ENCODE measurements at places on chromosomes 4 and X.

- no peak for DNase-seq
These were observed 4.3 kb upstream of the TSPAN5 start for GRCh38 chr4:98662626-98663225.

DNA sequence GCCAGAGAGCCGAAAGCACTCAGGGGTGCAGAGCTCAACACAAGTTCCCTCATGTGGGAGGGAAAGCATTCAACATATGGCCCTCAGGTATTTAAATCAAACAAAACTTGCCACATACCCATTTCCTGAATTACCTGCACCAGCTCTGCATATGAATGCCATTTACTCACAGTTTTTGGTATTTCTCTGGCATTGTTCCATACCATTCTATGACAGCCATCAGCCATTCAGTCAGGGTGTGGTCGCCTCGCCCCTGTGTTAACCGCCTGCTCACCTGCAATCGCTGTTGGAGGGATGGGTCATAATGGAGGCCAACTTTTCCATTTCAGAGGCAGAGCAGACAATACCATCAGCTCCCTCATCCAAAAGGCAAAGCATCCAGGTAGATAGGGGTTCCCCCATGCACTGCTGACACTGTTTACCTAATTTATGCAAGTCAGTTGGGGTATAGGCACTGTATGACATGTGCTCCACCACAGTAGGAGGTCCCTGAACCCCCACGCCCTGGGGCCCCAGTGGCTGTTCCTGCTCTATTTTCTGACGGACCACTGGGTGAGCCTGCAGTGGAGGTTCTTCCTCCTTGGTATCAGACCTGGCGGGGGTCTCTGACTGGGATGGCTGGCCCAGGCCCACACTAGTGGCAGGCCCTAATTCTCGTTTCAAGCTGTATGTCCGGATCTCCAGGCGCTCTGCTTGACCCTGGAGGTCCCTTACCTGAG is 227.1 kb downstream of the ADGRL3 start:
- no peak for DNase-seq

DNA sequence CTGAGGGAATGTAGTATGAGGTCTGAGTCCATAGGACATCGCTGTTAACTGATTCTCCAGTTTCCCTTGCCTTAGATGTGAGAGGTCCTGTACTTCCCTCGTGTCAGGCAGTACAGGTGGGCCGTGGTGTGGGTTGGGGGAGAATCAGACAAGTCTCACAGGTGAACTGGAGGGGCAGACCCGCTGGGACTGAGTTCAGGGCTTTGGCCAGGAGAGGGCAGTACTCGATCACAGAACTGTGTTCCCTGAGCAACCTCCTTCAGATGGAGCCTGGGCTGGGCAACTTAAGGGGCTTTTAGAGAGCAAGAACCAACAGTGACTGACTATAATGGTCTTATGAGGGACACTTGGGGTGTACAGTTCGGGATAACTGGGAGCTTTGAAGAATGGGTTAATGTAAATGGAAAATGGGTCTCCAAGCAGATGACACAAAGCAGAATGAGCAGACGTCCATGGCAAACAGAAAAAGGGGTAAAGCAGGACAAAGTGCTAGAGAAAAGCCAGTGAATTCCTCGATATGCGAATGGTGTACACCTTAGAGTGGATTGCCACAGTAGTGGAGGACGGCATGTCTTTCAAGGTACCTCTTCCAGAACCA is 83.6 kb downstream of the CCNG2 start:
- DNase-seq: peak; percentile 18

GRCh38 chrX:19739683-19740082 is 147.7 kb downstream of the SH3KBP1 start:
- DNase-seq: peak; percentile 70

- DNase-seq: no peak
These were observed 154.6 kb downstream of the EPHA5 start for GRCh38 chr4:65515646-65516045.

- DNase-seq: no peak
These were observed 413.6 kb downstream of the TRIML1 start for GRCh38 chr4:188552741-188553275.

- no peak for DNase-seq
These were observed 76.7 kb upstream of the FAM9C start for GRCh38 chrX:13121020-13121555.

- no peak for DNase-seq
These were observed 43.9 kb upstream of the RAP2C start for GRCh38 chrX:132263127-132263526.

- DNase-seq: no peak
These were observed 18.8 kb downstream of the IL3RA start for GRCh38 chrX:1355131-1356046.

- no peak for DNase-seq
These were observed 216.1 kb downstream of the STK32B start for GRCh38 chr4:5267408-5267807.

GRCh38 chr4:23903859-23904438 is 14.1 kb upstream of the PPARGC1A start:
- no peak for DNase-seq

DNA sequence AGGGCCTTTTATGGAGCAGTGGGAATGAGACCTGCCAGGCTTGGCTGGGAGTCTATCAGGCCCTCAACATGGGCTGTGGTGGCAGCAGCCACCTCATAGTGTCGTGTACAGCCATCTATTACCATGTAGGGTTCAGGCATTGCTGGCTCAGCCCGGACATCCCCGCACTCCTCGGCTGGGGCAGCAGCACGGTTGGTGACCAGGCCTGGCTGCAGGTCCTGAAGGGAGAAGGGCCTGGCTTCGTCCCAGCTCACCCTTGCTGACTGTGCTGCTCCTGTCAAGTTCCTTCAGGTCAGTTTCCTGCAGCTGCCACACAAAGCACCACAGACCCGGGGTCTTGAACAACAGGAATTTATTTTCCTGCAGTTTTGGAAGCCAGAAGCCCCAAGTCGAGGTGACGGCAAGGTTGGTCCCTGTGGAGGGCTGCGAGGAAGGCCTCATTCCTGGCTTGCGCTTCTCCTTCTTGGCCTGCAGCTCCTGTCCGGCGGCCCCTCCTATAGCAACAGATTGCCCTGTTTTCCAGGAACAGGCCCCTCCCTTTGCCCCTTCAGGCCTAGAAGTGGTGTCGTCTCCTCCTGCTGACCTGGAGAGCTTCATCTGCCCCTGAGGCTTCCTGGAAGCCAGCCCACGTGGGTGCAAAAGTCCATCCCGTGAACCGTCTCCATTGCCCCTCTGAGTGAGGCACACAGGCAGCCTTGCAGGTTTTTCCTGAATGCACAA is 25.2 kb upstream of the SORCS2 start:
- no peak for DNase-seq

GRCh38 chr4:74754218-74754617 is 40.1 kb downstream of the BTC start:
- DNase-seq: no peak

DNA sequence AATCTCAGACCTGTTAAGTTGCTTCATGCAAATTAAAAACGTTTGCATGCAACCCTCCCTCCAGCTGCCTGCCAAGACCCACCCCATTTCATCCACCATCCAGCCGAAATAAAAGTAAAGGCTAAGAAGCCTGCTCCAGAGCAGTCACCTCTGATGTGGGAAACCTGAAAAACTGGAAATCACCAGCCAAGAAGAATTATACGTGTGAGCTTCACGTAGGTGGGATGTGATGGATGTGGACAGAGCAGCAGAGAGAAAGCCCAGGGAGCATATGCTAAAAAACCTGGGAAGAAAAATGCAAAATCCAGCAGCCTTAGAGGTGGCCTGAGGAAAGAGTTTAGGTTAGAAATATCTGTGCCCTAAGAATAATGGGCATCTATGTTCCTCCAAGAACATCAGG is 160.6 kb upstream of the STS start:
- no peak for DNase-seq

DNA sequence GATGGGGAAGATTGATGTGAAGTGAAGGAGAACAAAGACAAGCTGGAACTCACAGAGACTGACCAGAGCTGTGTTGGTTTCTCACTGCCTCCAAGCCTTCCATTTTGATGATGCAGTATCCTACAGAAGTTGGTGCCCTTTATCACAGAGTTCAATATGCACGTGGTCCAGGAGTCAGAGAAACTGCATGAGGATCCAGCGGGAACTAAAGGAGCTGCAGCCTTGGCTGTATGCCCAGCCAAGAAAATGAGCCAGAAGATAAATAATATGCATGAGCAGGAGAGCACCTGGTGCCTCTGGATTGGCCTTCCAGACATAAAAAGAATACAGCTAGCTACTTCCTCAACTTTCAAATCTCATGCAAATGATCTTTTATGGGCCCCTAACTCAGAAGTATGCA is 44.3 kb upstream of the DCLK2 start:
- DNase-seq: no peak

GRCh38 chrX:72080150-72080549 is 51.6 kb downstream of the RTL5 start:
- DNase-seq: no peak

- DNase-seq: no peak
These were observed 10.3 kb upstream of the ODAPH start for GRCh38 chr4:75545526-75545925.

GRCh38 chr4:152747444-152747843 is 32.1 kb downstream of the TIGD4 start:
- no peak for DNase-seq

DNA sequence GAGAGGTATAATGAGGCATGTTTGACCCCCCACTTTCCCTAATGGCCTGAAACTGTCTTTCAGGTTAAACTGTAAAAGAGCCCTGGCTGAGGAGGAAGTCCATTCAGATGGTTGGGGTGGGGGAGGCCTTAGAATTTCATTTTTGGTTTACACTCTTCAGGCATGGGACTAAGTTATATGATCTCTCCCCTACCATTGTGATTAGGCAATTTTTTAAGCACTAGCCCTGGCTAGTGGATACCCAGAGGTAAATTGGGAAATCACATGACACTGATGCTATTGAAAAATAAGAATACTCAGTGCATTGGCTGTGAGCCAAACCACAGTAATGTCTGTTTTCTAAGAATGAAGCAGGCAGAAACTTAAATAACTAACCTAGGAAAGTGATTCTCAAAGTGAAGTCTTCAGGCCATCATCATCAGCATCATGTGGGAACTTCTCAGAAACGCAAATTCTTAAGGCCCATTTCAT is 149.7 kb downstream of the RRAGB start:
- DNase-seq: no peak

DNA sequence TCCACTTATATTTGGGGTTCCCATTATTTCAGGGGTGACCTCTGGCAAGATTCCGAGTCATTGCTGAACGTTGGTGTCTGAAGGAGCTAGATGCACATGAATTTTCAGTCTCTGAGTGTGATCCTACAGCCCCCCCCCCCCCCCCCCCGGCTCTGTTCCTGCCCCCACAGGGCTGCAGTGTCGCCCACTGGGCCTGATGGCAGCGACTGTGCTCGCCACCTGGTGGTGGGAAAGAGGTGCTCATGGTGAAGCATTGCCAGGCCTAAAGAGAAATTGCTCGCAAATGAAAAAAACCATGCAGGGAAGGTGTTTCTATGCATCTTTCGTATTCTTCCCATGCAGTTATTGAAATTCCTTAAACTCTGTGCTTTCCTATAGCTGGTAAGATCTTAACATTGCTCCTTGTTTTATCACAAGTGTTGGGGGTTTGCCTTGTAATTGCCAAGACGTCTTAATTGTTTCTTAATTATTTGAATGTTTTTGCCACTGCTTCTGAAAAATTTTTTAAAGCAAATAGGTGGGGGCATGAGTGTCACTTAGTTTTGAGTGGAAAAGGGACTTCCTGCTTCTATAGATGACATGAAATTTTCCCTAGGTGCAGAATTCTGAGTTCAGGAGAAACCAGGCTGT is 63.2 kb downstream of the CLDN22 start:
- peak; percentile 49 for DNase-seq

- peak; percentile 17 for DNase-seq
These were observed 906 bp downstream of the DKK2 start for GRCh38 chr4:107034996-107035818.

DNA sequence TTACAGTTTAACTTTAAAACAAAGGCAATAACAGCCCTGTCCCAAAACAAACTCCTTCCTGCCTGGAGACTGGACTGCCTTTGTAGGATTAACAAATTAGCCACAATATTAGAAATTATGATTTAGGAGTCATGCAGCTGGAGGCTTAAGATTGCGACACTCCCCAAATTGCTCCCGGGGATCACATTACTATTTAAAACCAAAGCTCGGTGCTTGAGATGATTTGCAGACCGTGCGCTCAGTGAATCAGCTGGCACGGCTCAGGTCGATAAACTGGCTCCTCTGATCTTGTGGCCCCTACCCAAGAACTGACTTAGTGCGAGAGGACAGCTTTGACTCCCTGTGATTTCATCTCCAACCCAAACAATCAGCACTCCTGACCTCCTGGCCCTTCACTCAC is 829.3 kb downstream of the NLGN4X start:
- DNase-seq: no peak

DNA sequence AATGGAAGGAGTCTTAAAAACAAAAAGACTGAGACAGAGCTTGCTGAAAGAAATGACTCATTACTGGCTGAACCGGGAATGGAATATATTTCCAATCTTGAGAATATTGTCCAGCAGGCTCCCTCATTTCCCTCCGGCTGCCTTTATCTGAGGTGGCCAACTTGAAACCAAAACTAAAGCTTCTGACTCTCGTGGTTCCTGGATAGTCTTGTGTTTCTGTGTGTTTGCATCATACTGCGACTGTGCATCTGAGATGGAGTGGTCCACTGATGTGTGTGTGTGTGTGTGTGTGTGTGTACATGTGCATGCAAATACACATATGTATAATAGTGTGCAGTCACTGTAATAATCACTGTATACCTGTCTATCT is 145.6 kb upstream of the SCML1 start:
- no peak for DNase-seq

GRCh38 chrX:104172121-104172520 is 5.9 kb downstream of the FAM199X start:
- no peak for DNase-seq

DNA sequence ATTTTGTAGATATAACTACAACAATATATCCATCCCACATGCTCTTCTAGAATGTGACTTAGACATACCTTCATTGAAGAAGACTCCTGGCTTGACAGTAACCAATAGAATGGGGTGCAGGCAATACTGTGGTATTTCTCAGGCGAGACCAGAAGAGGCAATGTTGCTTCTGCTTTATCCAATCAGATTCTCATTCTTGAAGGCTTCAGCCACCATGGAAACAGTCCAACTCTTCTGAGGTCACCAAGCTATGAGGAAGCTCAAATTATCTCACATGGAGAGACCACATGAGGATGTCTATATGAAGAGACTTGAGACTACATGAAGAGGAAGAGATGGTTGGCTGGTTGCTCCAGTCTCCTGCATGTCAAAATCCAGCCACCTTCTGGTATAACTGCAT is 469.9 kb downstream of the PCDH10 start:
- DNase-seq: no peak

GRCh38 chr4:82216219-82216618 is 157.6 kb downstream of the HNRNPD start:
- DNase-seq: no peak

DNA sequence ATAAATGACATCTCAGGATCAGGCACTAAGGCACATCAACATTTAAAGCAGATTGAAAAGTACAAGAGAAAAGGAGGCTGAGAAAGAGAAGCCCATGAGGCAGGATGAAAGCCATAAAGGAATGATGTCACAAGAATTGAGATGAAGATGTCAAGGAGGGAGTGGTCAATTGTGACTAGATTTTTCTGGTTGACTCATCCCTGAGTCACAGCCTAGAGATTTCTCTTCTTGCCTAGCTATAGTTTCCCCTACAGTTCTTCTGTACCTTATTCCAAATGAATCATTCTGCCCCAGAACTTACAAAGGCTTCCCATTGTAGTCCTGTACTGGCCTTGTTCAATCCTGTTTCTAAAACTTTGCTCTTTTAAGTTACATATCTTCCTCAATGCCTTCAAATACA is 3.4 kb upstream of the USP53 start:
- DNase-seq: peak; percentile 68

GRCh38 chr4:2365054-2365912 is 53.2 kb downstream of the ZFYVE28 start:
- DNase-seq: no peak

- DNase-seq: no peak
These were observed 46.6 kb upstream of the CHRNA9 start for GRCh38 chr4:40288566-40288965.
